Upper lobe of right lung (tissue), 1 donor: ENCODE measurements at places on chromosomes 7 and 10. TPM values are rescaled to one million over a fixed set of nuclear protein-coding genes. Genes with fewer than 3 reads are reported as not detected.

DNA sequence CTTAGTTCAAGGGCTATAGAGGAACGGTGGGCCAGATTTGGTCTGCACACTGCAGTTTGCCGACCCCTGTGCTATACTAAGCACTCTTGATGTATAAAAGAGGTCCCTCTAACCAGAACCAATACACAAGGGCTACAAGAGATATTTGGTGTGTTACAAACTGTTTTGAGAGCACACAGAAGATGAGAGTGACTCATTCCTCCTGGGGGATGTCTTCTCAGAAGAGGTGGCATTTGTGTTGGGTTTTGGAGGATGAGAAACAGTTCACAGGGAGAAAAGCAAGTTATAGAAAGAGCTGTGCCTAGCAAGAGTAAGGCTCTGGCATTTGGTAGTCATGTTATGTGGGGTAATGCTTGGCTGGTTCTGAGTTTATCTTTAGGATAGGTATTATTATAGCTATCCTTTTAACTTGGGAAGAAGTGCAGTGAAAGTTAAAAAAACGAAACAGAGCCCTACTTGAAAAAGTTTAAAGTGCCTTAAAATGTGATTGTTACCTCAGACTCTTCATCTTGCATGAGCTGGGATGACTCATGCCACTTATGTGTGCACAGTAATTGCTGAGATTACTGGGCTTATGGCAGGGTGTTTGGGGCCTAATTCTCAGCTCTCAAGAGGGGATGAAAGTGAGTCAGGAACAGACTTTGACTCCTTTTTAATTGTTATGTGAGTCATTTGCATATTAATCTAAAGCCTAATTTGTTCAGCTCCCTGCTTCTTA, 160.4 kb downstream of the KIF20B start:
- no peak for DNase-seq

DNA sequence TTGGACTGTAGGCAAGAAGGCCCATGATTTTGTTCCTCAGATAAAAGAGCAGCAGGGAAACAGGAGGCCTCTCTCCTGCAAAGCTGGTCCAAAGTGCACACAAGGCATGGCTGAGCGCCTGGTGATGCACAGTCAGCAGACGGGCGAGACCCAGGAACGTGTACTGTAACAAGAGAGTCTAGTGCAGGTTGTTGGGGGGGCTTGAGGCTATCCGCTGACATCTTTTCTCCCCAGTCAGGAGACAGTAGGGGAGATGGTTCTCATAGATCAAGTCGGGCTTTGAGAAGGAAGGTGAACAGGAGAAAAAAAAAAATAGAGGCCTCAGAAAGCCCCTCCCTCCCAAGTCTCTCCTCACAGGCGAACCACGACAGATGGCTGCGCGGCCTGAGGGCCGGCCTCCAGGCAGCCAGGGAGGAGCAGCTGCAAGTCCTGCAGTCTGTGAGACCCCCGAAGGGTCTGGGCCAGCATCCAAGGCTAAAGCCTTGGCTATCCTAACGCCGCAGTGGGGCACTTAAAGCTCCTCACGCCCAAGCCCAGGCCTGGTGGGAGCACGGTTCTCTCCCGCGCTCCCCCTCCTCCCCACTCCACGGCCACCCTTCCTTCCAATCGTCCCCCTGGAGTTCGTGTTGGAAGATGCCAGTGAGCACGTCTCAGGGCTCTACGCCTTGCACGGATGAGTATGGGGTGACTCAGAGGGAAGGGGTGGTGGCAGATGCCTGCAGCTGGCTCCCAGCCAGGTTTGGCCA, 68.3 kb downstream of the PRKAG2 start:
- peak; percentile 54 for DNase-seq

GRCh38 chr10:91798649-91799611, 704 bp downstream of the TNKS2 start:
- DNase-seq: peak; percentile 77

DNA sequence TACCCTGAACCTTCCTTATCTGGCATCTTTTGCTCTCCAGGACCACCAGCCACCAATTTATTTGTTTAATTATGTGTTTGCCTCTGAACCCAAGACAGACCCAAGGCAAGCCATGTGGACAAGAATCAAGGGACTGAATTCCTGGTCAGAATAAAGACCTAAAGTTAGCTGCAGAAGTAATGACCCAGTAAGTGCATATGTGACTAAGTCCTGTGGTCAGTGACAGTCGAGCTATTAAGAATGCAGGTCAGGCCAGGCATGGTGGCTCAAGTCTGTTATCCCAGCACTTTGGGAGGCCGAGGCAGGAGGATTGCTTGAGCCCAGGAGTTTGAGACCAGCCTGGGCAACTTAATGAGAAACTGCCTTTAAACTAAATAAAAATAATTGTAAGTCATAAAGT, 139.4 kb downstream of the CCDC71L start:
- DNase-seq: no peak

GRCh38 chr7:46352004-46352954, 431.2 kb upstream of the IGFBP3 start:
- no peak for DNase-seq

DNA sequence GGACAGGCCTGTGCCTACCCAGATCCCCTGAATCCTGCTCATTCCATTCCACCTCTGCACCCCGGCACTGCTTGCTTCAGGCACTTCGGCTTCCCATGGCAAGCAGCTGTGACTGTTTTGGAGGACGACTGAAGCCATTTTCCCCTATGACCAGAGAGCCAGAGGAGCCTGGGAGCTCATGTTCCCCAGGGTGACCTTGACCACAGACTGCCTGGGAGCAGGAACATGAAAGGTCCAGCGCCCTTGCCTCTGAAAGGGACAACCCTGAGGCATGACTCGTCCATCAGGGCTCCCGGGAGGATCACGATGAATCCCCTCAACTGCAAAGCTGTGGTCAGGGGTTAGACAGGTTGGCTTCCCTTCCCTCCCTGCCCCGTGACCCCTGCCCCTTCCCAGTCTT, 16.7 kb upstream of the HMX3 start:
- no peak for DNase-seq

DNA sequence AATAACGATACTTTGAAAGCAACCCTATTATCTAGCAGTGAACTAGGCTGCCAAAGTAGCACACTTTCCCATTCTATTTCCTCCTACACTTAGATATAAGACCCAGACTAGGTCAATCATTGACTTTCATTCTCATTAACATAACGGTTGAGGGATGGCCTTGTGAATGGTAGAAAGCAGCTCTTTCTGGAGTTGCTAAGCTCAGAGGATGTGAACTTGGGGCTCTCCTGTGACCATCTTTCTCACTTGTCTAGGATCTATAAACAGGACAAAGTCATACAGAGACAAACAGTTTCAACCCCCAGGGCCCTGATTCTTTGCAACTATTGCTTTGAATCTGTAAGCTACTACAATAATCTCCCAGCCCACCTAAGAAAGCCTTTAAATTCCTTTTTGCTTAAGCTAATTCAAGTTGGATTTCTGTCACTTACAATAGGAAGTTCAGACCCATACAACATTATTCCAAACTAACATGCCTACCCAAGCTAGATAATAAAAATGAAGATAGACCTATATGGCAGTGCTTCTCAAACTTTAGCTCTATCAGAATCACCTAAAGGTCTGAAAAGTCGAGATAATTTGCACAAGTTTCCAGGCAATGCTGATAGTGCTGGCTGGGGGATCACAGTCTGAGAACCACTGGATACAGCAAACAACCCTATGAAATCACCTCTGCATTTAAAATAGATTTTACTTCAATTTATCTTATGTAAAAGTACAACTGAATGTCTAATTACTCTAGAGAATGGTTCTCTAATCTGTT, 16.7 kb downstream of the P4HA1 start:
- DNase-seq: no peak

- DNase-seq: peak; percentile 57
Measured at GRCh38 chr10:49282879-49283341, 16.1 kb upstream of the C10orf71 start.

DNA sequence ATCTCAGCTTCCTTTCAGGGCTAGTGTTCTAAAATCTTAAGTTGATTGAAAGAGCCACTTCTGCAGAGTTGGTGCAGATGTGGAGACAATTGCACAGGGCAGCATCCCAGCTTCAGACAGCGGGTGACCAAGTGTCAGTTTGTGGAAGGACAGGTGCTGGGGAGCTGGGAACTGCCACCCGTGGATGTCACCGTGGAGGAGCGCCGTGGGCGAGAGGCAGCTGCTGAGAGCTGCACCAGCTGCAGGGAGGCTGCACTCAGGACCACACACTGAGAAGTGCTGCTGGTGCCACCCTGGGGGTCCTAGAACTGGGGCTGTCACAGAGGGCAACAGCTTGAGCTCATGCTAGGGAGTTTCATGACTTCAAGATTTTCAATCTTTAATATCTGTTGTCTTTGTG, 543.0 kb upstream of the FZD8 start:
- no peak for DNase-seq

DNA sequence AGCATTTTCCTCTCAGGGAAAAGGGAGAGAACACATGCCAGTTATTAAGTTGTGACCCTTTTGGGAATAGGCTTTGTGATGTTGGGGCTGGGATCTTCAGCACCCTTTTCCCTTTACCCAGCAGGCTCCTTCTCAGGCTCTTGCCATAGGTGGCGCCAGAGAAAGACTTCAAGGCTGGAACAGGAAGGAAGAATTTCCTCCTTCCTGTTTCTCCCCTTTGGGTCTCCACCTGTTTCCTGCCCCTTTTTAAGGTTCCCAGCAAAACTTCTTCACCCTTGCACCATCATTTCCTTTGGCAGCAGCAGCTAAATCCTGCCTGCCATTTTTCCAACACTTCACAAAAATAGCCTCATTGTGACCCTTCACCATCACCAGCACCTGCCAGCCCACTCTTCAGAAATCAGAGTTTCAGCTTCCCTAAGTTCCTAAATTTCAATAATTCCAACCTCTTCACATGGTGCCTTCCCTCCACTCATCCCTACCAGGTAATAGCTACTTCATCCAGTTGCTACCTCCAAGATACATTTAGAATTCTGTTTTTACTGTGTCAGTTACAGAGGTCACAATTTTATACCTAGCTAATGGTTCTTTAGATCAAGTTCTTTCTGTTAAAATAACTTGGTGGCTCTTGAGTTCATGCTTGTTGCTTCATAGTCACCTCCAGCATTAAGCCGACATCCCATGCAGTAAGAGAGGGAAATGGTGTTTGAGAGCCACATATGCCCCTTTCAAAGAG, 22.4 kb upstream of the FOXK1 start:
- DNase-seq: no peak

DNA sequence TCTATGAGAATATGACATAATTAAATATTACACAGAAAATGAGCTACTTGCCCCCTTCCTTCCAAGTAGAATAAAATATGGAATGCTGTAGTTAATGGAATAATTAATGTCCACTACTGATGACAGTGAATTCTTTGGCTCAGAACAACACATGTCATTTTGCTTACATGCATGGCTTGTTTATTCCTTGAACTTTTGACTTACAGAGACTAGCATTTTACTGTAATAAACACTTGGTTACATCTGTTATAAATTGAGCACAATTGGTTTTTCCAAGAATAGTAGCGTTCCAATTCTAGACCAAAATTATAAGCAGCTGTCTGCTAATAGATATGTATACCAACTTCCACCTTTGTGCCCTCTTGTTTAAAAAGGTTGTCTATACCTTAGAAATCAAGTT, 286.7 kb downstream of the OTUD1 start:
- DNase-seq: no peak

DNA sequence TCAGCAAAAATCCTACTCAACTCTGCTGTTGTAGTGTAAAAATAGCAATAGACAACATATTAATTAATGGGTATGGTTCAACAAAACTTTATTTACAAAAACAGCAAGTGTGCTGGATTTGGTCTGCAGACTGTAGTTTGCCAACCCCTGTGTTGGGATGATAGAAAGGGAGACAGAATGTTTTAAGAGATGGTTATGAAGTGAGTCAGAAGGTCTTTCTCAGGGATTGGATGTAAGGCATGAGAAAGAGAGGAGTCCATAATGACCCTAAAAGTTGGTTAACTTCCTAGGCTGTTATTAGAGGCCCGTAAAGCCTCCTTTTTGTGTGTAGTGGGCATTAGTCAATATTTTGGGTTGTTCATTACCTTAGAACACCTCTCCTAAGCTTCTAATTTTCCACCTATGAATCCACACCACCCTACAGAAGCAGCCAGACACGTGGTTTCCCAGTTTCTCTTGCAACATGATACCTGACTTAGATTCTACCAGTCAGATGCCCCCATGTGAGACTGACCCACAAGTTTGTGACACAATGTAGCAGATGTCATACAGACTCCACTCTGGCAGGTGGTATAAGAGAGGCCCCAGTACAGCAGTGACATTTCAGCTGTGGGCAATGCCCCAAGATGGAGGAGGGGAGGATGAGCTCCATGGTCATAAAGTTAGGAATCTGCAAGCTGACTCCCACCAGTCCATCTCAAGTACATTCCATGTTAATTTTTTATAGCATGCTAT, 1015.6 kb downstream of the KCNMA1 start:
- no peak for DNase-seq

- no peak for DNase-seq
Measured at GRCh38 chr10:105837951-105838350, 1196.9 kb downstream of the SORCS3 start.

DNA sequence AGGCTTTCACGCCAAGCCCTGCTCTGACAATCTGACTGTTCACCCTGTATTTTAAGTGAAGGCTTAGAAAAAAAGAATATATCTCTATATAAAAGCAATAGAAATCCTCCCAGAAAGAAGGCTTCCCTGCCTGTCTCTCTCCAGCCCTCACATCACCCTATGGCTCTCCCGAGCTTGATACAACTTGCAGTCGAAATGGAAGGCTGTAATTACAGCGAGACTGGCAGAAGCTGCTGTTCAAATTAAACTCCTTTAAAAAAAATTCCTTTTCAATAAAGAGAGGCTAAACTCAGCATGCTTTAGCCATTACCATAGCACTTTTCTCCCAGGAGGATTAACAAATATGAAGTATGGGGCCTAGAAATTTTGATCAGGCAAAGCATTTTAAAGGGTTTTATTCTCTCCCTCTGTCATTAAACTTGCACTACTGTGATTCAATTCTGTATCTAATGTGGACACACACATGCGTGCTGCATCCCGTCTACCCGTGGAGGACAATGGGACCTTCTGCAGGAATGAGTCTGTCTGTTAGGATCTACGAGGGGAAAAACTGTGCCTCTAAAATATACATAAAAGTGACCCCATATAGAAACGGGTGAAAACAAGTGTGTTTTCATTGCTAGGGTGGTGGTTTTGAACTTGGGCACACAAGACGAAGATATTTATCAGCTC, 223.8 kb downstream of the USP6NL start:
- DNase-seq: no peak

DNA sequence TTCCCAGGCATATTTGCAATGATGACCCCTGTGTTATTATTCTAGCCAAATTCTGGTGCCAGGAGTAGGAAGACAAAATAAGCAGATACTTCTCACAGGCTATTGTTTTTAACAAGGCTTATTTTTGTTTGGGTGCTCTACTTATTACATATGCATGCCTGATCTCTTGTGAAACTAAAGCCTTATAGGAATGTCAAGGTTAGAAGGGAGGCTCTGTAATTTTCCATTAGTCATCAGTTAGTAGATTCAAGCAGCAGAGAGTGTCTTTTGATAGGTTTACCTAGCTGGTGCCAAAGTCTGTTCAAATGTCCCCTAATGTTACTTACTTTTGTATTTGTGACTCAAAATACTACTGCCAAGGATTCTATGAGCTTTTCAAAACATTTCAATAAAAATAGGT, 11.7 kb upstream of the TMEM106B start:
- no peak for DNase-seq

GRCh38 chr10:28049286-28049685, 50.4 kb upstream of the ODAD2 start:
- DNase-seq: no peak

- no peak for DNase-seq
Measured at GRCh38 chr7:70667406-70667805, 464.5 kb upstream of the GALNT17 start.

Gene SMO
- total RNA-seq: 4.0 TPM

Gene LRRC4
- total RNA-seq: 6.4 TPM

Gene NPC1L1
- total RNA-seq: 0.17 TPM

Gene NOS3
- total RNA-seq: 42.9 TPM

Gene C10orf62
- total RNA-seq: not detected

Gene RAPGEF5
- total RNA-seq: 139 TPM
